ENCODE measurements at places on chromosomes 6 and 20.

DNA sequence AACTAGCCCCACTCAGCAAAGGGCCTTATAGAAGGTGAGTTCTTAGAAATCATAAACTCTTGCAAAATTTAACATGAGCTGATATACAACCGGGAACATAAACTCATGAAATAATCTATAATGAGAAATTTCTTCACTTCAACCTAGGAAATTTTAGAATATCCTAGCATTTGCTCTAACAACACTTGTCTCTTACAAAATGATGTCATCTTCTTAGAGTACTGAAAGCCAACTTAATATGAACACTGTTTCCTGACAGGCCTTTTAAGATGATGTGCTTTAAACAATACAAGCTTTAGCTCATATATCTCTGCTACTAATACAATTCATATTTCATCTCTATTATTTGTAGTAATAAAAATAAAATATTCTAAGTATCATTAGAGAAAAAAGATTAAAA lies 932 bp downstream of the PACRG start:
- no peak for DNase-seq

DNA sequence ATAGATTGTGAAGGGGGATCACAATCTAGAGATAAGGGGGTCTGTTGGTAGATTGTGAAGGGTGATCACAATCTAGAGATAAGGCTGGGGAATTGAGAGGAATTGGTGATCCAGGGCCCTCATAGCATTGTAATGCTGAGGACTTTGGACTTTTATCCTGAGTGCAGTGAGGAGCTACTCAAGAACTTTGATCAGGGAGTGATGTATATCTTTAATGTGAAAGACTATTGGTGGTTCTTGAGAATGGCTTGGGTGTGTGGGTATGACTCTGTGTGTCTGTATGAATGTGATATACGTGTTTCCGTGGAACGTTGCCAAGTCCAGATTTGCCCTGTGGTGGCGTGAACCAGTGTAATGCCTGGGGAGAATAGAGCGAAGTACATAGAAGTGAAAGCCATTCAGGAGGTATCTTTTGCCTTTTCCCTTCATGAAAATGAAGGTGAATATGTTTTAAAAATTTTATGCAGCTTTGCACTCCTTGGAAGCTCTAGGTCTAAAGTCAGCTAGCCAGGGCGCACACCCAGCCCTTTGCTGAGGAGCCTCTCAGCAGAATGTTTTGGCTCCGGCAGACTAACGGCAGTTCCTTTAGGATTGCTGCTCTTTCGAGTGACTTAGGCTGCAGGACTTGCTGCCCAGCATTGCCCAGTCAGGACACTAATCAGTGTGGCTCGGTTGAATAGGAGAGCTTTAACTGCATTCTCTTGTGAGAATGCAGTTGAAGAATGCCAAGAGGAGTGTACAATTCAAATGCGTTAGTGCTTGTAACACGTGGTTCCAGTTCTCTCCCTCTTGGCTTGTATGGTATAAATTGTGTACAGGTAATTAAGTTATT lies 3.5 kb downstream of the ZFAND3 start:
- no peak for DNase-seq

GRCh38 chr6:136657666-136658065 lies 107.4 kb upstream of the MAP7 start:
- DNase-seq = no peak

- DNase-seq = no peak
Observed at GRCh38 chr20:35489717-35490116, 34.3 kb downstream of the CEP250 start.

- no peak for DNase-seq
Observed at GRCh38 chr6:139030228-139030963, 1.9 kb downstream of the ABRACL start.

GRCh38 chr6:146898069-146898887 lies 299.5 kb downstream of the ADGB start:
- DNase-seq = no peak

DNA sequence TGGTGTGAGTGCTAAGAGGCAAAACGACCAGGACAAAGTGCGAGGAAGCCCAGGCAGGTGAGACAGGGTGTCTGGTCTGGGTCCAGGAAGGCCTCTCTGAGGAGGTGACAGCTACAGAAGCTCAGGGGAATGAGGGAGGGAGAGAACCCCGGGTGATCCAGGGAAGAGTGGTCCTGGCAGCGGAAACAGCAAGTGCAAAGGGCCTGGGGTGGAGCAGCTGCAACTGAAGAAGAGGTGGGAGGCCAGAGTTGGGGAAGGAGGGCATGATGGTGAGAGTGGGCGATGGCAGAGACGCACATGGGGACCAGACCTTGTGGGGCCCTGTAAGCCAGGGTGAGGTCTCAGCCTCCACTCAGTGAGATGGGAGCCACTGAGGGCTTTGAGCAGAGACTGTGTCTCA lies 45.8 kb downstream of the DLGAP4 start:
- no peak for DNase-seq

- DNase-seq = no peak
Observed at GRCh38 chr20:57615445-57615811, 4.8 kb downstream of the ZBP1 start.

GRCh38 chr6:28977341-28978132 lies 27.6 kb downstream of the ZNF311 start:
- DNase-seq = no peak

DNA sequence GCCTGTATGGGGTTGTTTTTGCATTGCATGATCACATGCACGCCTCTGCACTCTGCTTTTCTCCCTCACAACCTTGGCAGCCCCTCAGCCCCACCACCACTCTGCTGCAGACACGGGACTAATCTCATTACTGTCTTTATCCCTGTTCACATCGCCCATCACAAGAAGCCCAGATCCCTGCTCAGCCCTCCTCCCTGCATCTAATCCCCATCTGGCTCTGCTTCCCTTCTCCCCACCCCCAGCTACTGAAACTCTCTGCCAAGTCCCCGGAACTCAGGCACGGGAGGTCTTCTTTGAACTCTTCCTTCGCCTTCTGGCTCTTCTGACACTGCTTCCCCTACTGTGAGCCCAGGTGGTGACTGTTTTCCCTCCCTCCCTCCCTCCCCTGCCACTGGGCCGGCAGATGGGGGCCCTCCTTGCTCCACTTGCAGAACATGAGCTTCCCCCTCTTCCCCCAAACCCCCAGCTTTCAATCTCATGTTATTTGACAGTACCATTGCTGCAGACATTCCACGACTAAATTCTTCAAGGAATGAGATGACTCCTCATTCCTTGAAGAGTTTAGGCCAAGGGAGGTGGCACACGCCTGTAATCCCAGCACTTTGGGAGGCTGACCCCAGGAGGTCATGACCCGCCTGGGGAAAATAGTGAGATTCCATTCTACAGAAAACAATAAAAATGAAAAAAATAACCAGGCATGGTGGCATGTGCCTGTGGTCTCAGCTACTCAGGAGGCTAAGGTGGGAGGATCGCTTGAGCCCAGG lies 21.9 kb upstream of the TULP1 start:
- DNase-seq = no peak

GRCh38 chr6:64249115-64249514 lies 613.5 kb downstream of the PHF3 start:
- no peak for DNase-seq

DNA sequence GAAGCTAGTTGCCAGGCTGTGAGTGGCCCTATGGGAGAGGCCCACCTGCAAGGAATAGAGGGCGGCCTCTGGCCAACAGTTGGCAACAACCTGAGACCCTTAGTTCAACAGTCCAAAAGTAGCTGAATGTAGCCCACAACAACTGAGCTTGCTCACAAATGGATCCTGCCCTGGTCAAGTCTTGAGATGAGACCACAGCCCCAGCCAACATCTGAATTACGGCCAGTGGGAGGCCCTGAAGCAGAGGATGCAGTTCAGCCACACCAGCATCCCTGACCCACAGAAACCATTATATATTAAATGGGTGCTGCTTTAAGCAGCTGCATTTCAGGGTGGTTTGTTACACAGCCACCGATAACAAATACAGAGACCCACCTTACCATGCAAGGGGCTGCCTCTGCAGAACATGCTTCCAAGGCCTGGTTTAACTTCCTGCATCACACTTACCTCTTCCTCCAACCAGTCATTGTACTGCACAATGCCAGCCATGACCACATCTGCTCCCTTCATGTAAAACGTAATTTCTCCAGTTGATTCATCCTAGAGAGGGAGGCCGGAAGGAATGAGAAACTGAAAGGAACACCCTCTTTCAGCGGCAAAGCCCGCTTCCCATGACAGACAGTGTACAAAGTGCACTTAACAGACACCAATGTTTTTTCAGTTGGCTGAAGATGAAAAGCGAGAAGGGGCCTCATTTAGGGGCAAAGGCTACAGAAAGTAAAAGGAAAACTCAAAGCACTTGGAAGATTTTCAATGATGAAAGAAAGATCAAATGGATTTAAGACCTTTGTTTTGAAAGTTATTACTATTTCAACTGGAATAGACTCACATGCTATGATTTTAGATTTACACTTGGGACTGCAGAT lies 86.2 kb upstream of the NFATC2 start:
- no peak for DNase-seq

GRCh38 chr6:33413241-33414120 lies 2.7 kb downstream of the PHF1 start:
- no peak for DNase-seq
